Activated T-helper 2 cell treated with anti-CD3 and anti-CD28 coated beads, Interferon-gamma antibody, Interleukin-2, Interleukin-4, amounts not matched to agents 10 μg/mL and 5 μg/mL and 100 μg/mL, durations not matched to agents 14 hours and 24 hours and 36 hours (primary cell): ENCODE measurements at places on chromosomes 12 and 14. TPM values are rescaled to one million over a fixed set of nuclear protein-coding genes. Genes with fewer than 3 reads are reported as not detected.

DNA sequence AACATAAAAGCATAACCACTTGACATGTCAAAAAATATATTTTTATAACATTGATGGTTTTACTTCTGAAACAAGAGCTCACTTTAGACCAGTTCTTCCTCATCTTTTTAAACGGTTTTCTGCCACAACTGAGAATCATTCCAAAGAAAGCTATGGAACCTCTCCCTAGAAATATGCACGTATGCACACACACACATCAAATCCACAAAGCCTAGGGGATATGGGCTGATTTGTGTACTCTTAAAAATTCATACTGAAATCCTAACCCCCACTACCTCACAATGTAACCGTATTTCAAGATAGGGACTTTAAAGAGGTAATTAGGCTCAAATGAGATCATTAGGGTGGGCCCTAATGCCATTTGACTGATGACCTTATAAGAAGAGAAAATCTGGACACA is 19.3 kb downstream of the TMCC3 start:
- no peak for DNase-seq

TMEM119 gene
- total RNA-seq = not detected in 2 replicates

LTB4R gene
- total RNA-seq = 10.7 and 11.9 TPM in 2 replicates

KIF5A gene
- total RNA-seq = 3.0 and 3.4 TPM in 2 replicates

DNA sequence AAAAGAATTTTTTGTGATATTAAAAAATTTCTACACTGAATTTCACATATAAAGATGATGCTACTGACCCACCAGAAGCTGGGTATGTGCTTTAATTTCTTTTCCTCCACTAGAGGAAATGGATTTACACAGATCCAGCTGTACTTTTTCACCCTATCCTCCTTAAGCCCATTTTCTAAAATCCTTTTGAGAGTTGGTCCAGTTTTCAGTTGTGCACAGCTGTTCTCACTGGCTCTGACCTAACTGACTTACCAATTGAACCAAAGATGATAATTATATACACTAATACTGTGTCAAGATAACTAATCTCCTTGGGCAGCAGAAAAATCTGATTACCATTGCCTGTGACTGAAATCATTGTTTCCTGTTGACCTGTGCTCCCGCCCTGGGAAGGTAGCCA is 108.5 kb downstream of the ZFC3H1 start:
- DNase-seq = no peak

GRCh38 chr12:112574896-112575558 is 156.3 kb downstream of the PTPN11 start:
- DNase-seq = no peak
